ENCODE measurements at places on chromosomes 5 and 9.

- no peak for DNase-seq
Measured at GRCh38 chr9:94843134-94843533, 116.6 kb downstream of the AOPEP start.

GRCh38 chr5:1543398-1544293, 19.9 kb upstream of the LPCAT1 start:
- DNase-seq, result no peak

- DNase-seq, result no peak
Measured at GRCh38 chr5:96048763-96049162, 87.1 kb upstream of the ELL2 start.

- no peak for DNase-seq
Measured at GRCh38 chr9:84781458-84781857, 111.9 kb downstream of the NTRK2 start.

DNA sequence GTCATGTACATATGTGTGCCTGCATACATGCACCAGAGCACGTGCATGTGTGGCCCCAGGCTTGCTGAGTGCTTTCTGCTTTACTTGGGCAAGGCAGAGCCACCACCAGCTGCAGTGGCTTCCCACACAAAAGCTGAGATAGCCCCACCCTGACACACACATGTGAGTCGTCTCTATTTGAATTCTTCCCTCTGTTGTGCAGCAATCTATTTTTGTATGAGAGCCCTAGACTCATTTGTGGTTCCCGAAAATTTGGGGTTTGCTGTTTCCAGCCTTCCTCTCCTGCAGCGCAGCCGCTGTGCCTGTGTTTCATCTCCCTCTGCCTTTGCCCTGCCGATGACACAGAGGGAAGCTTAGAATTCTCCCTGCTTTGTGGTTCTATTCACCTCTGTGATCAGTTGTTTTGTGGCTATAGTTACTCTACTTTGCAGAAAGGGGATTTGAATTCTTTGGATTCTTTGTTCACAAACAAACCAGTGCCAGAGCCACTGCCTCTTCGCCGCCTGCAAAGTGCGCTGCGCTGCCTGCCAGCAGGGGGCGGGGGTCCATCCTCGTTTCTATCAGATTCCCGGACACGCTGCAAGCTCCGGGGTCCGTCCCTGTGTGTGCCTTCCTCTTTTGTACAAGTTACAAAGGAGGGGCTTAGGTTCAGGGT, 95.8 kb upstream of the DAP start:
- no peak for DNase-seq

DNA sequence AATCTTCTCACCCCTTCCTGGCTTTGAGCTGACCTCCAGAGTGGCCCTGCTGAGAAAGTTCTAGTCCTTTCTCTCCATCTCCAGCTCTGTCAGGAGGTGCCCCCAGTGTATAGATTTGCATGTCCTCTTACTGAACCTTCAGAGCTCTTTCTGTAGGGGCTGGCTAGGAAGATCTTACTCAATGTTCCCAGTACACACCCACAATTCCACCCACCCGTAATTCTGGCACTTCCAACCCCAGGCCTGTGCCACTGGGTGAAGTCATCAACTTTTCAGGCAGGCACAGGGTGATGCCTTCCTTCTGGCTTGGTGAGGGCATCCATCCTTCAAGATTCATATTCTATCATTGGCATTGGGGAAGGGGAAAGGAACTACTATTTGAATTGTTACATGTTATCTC, 75.9 kb downstream of the ACER2 start:
- DNase-seq, result no peak

DNA sequence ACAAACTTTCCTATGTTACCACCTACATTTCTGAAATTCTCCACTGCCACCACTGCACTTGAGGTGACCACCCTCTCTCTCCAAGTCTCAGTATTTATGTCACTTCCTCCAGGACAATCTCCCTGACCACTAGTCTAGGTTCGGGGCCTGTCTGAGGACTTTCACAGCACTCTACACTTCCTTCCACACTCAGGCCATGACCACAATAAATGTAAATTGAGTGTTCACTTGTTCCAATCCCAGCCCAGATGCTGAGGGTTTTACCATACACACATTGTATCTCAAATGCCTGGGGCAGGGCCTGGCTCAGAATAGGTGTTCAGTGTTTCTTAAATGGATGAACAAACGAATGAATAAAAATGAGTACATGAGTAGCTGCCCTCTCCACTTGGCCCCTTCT, 26.9 kb upstream of the CCNG1 start:
- DNase-seq, result no peak

GRCh38 chr9:120711354-120711753, 2.9 kb downstream of the MEGF9 start:
- DNase-seq, result no peak

DNA sequence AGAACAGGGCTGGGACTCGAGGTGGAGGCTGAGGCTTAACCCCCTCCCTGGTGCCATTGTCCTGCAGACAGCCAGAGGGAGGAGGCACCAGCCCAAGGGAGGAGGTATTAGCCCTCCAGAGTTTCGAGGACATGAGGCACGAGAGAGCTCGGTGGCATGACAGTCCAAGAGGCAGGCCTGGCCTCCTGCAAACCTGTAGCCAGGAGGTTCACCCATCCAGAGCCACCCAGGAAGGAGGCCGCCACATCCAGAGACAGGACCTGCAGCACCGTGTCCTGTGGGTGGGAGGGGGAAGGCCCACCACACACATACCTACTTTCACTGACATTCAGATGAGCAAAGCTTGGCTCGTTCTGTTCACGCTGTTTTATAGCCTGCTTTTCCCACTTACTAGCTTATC, 75.2 kb upstream of the ADAMTS2 start:
- DNase-seq, result no peak

DNA sequence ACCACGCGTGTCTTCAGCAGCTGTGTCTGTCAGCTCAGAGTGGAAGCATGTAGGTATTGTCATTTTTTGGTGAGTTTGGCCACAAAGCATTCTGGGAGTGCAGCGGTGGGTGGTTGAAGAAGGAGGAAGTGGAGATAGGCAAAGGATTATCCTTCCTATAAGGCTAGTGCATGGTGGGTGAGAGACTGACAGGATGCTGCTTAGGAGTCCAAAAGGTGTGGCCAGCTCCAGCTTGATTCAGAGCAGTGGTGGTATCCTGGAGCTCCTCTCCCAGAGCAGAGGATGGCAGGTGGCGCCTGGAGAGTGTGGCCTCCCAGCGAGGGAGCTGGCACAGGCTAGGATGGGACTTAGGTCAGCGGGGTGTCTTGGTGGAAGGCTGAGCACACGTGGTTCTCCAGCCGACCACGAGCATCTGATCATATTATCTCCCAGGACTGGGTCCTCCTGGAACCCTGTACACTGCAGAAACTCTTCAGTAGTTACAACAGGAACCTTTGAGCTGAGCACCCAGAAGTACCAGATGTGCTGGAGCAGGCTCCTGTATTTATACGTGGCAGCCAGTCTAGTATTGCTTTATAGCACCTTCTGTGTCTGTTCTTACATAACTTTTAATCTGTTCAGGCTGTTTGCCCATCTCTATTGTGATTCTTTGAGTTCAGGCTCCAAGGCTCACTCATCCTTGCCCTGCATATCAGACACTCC, 29.6 kb downstream of the MAML1 start:
- peak; percentile 45 for DNase-seq

GRCh38 chr5:172077664-172078425, 71.4 kb upstream of the FBXW11 start:
- DNase-seq, result no peak

DNA sequence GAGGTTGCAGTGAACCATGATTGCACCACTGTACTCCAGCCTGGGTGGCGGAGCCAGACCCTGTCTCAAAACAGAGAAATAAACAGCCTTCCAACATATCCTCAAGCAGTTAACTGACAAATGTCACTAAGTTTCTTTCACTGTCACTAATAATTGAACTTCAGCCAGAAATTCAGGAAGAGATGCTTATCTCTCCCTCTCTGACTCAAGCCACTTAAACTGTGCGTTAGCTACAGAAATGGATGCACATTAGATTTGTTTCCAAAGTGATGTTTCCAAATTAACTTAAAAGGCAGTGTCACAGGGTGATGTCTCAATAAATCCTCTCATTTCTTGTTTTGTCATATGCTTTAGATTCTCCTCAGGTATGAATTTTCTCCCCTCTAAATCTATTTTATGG, 164.9 kb downstream of the KDM4C start:
- DNase-seq, result no peak

DNA sequence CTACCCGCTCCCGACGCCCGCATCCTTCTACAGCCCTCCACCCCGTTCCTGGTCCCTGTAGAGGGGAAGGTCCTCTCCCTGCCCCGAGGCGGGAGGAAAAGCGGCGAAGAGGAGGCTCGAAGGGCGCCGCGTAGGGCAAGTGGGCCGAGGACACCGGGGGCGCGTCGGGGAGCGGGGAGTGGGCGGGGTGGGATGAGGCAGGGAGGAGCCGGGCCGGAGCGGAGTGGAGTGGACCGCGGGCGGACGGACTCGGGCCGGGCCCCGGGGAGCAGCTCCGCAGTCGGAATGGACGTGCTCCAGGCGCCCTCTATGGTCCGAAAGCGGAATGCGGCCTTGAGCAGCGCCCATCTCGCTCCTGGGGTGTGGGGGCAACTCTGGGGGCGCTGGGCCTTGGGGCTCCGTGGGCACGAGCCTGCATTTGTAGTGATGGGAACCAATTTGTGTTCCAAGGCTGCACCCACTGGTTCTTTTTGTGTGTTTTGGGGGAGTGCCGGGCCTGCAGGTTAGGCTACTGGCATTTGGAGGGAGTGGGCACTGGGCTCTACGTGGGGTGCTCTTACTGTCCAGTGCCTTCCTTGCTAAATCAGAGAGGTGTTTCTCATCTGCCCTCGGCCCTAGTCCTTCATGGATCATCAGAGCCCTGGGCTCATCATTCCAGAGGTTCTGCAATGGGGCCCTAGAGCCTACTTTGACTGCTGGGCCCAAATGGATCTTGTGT, 7.3 kb downstream of the IRX1 start:
- DNase-seq, result no peak

GRCh38 chr9:98491828-98492227, 216.9 kb downstream of the GABBR2 start:
- no peak for DNase-seq

DNA sequence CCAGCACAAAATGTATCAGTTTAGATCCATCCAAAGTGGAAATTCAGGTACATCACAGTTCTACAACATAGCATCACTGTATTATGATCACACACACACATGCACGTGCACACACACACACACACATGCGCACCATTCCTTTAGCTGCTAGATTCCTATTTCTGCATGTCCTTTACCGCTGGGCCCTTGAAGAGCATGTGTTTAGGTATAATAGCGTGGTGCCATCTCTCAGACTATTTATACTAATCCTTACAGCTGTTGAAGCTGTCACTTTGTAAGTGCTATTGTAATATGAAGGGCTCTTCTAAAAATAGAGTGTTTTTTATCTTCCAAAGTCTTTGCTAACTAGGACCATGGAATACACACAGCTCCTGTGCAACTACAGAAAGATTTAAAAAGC, 308.8 kb upstream of the TRPC7 start:
- no peak for DNase-seq

GRCh38 chr9:7067169-7067568, 309.4 kb downstream of the KDM4C start:
- no peak for DNase-seq

- peak; percentile 55 for DNase-seq
Measured at GRCh38 chr5:1111727-1112289, at the start of gene SLC12A7. Gene SLC12A7, minus strand, starts transcription at chr5:1112063. Its CDS starts 72 bp downstream, at chr5:1111991.

GRCh38 chr5:59685191-59685530, 208.4 kb downstream of the PDE4D start:
- no peak for DNase-seq

GRCh38 chr9:34409154-34409553, 32.5 kb upstream of the MYORG start:
- no peak for DNase-seq

GRCh38 chr5:151772846-151773561, 1.2 kb downstream of the G3BP1 start:
- no peak for DNase-seq

GRCh38 chr9:75798505-75798904, 92.0 kb upstream of the PCSK5 start:
- no peak for DNase-seq

- no peak for DNase-seq
Measured at GRCh38 chr5:116492016-116492623, 82.5 kb downstream of the SEMA6A start.

DNA sequence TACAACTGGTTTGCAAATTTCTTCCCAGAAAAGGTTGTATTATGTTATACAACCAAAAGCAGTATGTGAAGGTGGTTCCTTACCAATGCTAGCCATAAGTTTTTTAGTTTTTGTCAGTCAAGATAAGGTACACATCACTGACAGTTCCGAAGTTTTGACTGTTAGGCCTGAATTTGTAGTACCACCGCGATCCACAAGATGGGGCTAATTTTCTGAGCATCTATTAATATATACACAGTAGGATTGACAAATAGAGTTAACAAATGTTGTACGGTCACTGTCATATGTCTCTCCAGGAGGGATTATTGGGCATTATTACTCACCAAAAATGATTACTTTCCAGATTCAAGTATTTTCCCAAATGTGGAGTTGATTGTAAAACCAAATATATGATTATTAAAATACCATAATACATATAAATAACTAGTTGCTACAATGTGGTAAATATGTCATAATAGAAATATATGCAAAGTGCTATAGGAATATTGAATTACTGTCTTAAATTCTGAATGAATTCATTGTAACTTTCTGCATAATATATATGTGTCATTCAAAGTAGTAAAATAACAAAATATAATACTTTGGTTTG, 28.4 kb upstream of the LRRC19 start:
- peak; percentile 60 for DNase-seq

- no peak for DNase-seq
Measured at GRCh38 chr9:421896-422295, 207.2 kb downstream of the DOCK8 start.

- DNase-seq, result peak; percentile 48
Measured at GRCh38 chr5:141742866-141743851, 61.1 kb upstream of the ARAP3 start.

- DNase-seq, result no peak
Measured at GRCh38 chr5:142978726-142979125, 208.5 kb downstream of the ARHGAP26 start.

- DNase-seq, result no peak
Measured at GRCh38 chr5:76277736-76278135, 125.3 kb upstream of the IQGAP2 start.

GRCh38 chr5:19565466-19565865, 422.5 kb downstream of the CDH18 start:
- no peak for DNase-seq

DNA sequence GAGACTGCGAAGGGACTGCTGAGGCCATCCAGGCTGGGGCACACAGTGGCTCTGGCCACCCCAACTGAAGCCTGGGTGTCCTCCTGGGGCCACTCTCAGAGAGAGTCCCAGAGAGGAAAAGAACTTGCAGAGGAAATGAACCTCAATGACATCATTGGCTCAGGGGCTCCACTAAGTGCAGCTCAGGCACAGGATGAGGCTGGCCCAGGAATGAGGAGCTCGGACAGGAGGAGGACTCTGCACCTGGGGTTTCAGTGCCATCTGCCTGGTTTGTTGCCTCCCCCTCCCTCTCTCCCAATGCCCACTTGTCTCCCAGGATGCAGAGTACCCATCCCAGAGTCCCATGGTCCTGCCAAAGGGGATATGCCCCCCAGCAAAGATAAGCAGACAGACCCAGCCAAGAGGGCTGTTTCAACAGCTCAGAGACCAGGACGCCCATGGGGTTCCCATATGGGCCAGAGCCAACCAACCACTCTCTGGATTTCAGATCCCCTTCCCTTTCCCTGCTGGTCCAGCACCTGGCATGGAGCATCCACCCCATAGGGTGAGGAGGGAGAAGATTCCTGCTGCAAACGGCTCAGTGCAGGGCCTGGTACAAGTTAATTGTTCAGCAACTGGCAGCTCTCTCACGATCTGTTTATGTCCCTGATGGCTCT, 26.9 kb upstream of the OLFM1 start:
- no peak for DNase-seq

Measured in NCI-H2081 (cell line).